ENCODE measurements at places on chromosomes 2 and 18.
A peak's percentile ranks its signal among the peaks of the same experiment; 100 is the strongest.

DNA sequence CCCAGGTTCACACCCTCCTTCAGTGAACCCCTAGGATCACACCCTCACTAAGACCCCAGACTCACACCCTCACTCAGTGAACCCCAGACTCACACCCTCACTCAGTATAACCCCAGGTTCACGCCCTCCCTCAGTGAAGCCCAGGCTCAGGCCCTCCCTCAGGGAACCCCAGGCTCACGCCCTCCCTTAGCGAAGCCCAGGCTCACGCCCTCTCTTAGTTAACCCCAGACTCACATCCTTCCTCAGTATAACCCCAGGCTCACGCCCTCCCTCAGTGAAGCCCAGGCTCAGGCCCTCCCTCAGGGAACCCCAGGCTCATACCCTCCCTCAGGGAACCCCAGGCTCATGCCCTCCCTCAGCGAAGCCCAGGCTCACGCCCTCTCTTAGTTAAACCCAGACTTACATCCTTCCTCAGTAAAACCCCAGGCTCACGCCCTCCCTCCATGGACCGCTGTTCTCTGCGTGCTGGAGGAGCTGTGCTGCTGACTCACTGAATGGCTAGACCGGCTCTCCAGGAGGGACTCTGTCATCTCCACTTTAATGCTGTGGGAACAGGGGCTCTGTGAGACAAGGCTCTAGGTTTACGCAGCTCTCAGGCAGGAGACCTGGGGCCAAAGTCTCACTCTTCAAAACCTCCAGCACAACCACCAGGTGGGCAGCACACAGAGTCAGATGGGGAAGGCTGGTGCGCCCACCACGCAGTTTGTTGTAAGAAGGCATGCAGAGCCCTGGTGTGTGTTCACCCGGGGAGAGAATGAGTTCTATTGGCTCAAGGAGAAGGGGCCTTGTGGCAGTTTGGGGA is 506.9 kb upstream of the MYT1L start:
- DNase-seq, result no peak

DNA sequence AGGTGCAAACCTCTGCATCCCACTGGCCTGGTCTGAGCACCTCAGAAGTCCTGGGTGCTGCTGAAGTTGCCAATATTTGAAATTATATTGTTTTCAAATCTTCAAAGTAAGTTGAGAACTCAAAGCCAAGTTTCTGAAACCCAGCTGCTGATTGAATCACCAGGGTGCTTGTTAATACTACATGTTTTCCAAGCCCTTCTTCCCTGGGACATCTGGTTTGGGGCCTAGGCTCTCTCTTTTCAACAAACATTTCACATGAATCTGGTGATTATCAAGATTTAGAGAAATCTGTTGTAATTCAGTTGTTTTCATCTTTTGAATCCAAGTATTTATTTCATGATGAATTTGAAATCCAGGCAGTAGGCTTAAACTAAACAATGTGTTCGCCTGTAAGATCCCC is 24.4 kb downstream of the MLPH start:
- no peak for DNase-seq

DNA sequence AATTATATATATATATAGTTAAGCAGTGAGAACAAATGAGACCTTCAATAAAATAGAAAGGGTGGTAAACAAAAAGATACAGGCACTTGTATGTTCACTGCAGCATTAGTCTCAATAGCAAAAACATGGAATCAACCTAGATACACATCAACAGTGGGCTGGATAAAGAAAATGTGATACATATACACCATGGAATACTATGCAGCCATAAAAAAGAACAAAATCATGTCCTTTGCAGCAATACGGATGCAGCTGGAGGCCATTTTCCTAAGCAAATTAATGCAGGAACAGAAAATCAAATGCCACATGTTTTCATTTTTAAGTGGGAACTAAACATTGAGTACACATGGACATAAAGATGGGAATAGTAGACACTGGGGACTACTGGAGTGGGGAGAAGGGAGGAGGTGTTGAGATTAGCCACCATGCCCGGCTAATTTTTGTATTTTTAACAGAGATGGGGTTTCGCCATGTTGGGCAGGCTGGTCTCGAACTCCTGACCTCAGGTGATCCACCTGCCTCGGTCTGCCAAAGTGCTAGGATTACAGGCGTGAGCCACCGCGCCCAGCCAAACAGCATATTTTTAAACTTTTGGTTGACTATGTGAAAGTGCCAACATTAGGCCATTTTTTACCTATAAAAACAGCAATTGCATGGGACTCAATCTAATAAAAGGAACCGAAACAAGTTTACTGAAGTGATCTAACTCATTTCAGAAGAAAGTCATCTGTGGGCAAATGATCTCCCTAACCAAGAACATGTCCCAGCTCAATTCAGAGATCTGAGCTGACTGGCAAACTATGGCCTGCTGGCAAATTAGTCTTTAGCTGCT is 23.7 kb downstream of the ICA1L start:
- no peak for DNase-seq

DNA sequence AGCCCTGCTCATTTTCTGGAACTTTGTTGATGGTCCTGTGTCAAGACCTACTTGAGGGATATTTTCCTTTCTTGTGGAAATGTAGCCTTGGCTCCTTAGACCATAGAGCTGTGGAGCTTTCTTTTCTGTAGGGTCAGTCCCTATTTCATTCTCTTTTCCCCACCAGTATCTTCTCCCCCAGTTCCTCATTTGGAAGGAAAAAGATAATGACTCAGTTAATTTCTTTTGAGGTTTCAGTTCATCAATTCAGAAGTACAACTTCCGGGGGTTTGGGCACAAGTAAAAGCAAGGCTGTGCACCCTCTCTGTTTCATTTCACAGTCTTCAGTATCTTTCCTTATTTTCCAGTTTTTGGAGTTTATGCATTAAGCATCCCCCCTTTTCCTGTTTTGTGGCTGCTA is 70.7 kb downstream of the CDC42EP3 start:
- DNase-seq, result no peak

DNA sequence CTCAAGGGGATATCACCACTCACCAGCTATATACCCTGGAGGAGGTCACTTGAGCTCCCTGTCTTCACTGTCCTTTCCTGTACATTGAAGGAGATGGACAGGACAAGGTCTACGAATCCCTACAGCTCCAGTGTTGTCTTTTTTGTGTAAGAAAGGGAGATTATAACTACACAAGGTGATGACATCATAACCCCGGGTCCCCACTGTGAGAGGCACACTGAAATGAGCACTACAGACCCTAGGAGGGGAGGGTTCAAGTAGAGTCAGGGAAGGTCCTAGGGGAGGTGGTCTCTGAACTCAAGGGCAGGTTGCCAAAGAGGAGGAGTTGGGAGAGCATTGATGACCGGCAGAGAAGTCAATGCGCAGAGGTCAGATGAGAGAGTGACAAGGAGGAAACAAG is 108.3 kb upstream of the SLC14A2 start:
- DNase-seq, result no peak

- no peak for DNase-seq
Measured at GRCh38 chr2:8638327-8638726, 43.5 kb upstream of the ID2 start.

GRCh38 chr2:54013996-54014395 is 43.2 kb upstream of the PSME4 start:
- peak; percentile 18 for DNase-seq

GRCh38 chr2:138787053-138787666 is 7.0 kb upstream of the NXPH2 start:
- no peak for DNase-seq

DNA sequence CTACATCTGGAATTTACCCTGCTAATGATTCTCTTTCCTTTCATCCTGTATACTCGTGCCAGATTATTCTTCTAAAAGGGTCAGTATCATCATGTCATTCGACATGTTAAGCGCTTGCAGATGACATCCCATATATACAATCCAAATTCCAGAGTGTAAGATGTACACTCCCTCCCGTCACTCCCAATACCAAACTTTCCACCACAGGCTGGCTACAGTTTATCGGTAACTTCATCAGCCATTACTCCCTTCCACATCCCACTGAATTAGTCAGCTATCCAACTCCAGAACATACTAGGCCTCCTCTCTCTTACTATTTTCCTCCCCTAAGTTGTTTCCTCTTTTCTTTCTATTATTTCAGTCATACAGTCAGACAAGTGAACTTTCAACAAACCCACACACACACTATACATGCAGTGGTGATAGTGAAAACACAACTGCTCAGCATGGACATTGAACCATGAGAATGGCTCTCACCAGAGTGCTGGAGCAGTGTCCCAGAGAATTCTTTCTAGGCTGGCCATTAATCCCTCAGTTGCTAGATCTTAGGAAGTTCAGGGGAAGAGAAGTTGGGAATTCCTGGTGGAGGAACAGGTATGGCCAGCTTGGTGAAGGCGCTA is 10.6 kb upstream of the NMI start:
- no peak for DNase-seq

GRCh38 chr18:79377187-79377891 is 18.4 kb upstream of the NFATC1 start:
- no peak for DNase-seq

DNA sequence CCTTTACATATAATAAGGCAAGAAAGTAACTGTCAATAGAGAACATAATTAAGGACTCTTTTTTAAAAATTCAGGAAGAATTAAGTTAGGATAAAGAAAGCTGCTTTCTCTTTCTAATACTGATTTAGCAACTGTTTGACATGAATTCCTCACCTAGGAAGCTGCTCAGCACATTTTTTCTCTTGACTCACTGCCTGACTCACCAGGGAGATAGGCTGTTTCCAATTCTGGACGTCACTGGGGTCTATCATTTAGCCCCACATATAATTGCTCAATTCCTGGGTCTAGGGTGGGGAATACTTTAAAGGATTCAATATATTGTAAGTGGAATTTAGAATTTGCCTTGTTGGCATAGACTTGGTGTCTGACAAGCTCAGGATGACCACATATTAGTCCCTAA is 50.8 kb upstream of the UGP2 start:
- DNase-seq, result no peak

- DNase-seq, result no peak
Measured at GRCh38 chr2:102074152-102074783, 68.3 kb upstream of the IL1R1 start.

GRCh38 chr2:74464406-74464805 is 776 bp downstream of the MOGS start:
- DNase-seq, result no peak

- no peak for DNase-seq
Measured at GRCh38 chr2:162327134-162327769, 8.8 kb upstream of the IFIH1 start.

- DNase-seq, result no peak
Measured at GRCh38 chr2:85893428-85894258, 4.9 kb upstream of the ST3GAL5 start.

GRCh38 chr2:150125708-150126107 is 361.8 kb downstream of the RND3 start:
- no peak for DNase-seq

DNA sequence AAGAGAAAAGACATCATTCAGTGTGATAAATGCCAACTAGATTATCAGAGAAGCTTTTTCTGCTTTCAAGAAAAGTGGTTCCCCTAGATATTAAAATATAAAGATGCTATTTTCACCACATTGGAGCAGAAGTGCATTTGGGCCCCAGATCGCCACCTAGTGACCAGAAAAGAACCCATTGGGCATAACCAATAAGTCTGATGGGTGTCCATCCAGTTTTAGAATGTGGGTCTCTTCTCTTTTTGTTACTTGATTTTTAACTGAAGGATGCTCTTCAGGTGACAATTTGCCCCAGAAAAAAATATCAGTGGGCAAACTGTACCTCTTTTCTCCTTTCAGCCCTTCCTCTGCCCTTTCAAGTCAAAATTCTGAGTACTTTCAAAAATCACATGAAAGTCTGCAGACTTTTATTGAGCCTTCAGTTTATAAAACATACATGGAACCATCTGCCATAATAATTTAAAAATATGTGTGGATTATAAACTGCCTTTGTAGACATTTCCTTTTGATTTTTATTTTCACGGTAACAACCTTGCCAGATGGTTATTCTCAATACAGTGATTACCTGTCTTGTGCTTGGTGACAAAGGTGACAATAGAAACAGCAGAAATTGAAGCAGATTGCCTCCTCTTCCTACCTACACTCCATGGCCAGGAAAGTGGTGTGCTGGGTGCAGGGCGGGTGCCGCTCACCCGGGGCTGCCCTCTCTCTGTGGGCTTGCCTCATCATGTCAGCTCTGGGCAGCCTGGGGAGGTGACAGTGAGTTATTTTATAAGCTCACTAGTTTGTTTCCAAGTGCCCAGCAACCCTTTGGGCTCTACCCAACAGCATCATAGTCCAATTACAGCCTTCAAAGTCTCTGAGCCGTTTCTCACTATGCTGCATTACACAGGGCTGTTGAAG is 124.5 kb downstream of the DCDC2C start:
- no peak for DNase-seq

DNA sequence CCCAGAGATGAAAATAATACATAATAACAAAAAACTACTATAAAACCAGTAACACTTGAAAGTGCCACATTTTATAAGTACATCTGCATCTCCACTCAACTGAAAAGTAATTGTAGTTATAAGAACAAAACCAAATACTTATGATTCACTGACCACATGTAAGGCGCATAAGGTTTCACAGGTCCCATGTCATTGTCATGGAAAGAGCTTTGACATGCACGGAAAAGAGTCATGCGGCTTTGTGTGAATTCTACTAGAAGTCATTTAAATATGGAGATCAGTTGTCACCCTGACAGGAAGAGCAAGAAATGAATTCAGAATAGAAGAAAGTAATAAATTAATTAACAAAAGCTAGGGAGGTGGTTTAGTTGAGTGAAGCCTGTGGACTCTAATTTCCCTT is 459.1 kb downstream of the CDH2 start:
- no peak for DNase-seq

GRCh38 chr2:189933041-189933440 is 129.5 kb downstream of the MSTN start:
- DNase-seq, result no peak

DNA sequence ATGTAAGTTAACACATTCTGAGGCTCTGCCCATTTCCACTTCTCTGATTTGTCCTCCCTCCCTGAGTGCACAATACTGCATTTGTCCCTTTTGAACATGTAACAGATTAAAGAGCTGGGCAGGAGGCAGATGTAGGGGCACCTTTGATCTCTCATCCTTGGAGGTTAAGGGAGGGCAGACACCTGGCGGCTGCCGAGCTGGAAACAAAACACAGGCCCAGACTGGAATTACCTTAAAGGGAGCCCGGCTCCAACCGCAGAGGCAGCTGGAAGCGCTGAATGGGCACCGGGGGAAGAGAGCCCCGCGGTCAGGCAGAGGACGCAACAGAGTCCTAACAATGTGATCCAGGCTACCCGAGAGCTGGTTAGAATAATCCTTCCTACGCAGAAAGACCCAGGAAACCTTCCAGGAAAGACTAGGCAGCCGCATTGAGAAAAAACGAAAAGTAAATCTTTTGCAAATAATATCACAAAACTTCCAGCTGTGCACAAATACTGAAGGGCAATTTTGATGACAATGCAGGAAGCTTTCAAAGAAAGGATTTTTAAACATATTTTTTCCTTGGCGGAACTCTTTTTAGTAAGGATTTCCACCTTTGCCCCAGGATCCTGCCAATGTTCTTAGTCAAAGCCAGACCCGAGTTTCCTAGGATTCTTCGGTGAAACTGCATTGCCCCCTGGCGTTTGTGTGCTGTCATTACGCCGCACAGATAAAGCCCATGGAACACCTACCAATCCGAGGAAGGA is 216.0 kb downstream of the TGIF1 start:
- peak; percentile 70 for DNase-seq

GRCh38 chr2:110828330-110828729 is 96.0 kb downstream of the ACOXL start:
- DNase-seq, result no peak

GRCh38 chr2:127580167-127581049 is 44.9 kb downstream of the MYO7B start:
- DNase-seq, result no peak
